ENCODE measurements at places on chromosomes 3 and 15.

- DNase-seq = no peak
Measured at GRCh38 chr3:72567474-72567873, 280.8 kb downstream of the SHQ1 start.

DNA sequence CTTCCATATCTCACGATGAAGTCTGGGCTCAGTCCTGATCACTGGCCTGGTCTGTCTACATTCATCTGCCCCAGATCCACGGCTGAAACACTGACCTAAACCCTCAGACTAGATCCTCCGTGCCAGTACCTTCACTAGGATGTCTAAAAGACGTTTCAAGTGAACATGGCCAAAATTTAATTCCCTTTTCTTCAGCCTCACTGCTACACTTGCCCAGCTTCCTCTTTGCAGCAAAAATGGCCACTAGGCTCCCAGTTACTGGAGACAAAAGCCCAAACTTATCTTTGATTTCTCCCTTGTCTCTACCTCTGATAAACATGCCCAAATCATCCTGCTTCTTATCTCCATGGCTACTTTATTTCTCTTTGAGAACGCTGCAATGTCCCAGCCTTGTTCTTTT, 1.7 kb downstream of the RASSF1 start:
- no peak for DNase-seq

- DNase-seq = no peak
Measured at GRCh38 chr15:59722476-59722875, 33.4 kb upstream of the BNIP2 start.

- DNase-seq = peak; percentile 33
Measured at GRCh38 chr15:91855684-91856489, 2.4 kb downstream of the SLCO3A1 start.

DNA sequence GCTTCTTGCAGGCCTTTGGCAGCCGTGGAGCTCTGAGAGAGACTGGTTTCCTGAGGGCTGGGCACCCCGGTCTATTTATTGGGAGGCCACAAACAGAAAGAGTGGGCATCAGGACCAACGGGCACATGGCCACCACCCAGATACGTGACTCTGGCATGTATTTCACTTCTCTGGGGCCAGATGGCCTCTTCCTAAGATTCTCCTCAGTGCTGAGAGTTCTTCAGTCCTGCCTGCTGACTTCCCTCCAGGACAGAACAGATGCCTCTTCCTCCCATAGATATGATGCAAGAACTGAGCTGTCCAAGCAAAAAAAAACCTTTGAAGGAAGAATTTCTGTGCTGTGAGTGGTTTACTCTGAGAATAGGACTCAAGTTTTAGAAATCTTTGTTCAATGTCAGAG, 107.7 kb downstream of the IGF2BP2 start:
- DNase-seq = peak; percentile 57

DNA sequence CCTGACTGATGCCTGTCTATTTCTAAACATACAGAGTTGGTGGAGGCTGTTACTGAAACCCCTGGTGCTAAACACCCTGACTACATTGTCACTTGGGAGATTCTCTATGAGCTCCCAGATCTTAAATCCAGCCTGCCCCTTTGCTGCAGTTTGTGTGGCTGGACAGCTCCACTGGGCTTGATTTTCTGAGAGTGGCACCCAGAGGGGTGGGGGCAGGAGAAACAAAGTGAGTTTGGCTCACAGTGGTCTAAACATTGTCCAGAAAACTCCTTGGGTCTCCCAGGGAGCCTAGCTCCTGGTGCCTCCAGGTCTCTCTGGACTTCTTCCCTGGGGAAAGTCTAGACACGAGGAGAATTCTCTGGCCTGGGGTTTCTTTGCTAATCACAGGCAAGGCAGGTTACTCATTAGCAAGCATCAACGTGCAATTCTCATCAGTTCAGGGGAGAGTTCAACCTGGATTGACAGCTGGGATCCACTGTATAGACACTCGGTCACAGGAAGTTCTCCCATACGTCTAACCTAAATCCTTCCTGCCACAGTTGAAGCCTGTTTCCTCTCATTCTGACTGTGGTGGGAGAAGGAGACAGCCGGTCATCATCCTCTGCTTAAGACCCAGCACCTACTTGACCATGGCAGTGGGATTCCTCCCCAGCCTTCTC, 7.1 kb upstream of the DLL4 start:
- no peak for DNase-seq

DNA sequence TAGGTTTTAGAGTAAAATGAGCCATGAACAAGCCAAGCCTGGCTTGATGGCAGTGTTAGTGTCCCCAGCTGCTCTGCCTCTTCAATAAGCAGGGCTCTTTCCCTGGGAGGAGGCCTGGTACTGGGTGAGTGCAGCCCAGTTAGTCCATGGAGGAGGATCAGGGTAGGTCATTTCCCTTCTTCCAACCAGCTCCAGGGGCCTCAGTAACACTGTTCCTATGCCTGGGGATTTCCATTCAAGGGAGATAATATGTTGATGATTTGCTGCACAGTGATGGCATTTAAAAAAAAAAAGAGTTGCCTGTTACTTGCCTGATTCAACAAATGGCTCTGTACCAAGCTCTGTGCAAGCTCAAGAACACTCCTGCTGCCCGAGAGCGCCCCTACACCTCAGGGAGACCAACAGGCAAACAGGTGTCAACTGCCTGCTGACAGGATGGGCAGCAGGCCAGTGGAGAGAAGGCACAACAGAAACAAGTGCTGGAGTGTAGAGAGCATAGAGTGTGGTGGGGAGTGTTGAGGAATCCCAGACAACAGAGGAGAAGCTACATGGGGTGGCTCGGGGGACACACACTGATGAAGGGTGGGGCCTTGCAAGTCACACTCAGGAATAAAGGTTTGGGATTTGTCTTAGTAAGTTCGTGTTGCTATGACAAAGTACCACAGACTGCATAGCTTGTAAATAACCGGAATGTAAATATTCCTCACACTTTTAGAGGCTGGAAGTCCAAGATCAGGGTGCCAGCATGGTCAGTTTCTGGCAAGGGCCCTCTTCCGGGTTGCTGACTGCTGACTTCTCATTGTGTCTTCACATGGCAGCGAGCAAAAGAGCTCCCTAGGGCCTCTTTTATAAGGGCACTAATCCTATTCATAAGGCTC, 78.6 kb upstream of the PXYLP1 start:
- DNase-seq = no peak

DNA sequence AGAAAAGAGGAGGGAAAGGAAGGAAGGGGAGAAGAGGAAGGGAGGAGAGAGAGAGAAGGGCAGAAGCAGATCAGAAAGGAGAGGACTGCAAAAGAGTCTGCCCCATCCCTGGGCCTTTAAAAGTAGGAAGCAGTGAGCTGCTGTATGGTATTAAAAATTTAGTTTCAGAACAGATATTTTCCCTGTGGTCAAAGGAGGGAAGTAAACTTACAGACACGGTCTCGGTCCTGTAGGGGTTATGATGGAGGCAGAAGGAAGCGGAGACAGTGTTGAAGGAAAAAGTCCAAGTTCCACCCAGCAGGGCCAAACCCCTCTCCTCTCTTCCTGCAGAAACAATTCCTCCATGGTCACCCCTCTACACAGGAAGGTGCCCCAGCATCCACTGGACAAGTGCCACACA, 122.0 kb upstream of the PROK2 start:
- DNase-seq = no peak

GRCh38 chr3:9590282-9590791, 36.7 kb upstream of the LHFPL4 start:
- DNase-seq = no peak

GRCh38 chr3:58074997-58075396, 66.8 kb downstream of the FLNB start:
- DNase-seq = no peak

- peak; percentile 47 for DNase-seq
Measured at GRCh38 chr15:65535192-65535591, 4.9 kb downstream of the HACD3 start.

DNA sequence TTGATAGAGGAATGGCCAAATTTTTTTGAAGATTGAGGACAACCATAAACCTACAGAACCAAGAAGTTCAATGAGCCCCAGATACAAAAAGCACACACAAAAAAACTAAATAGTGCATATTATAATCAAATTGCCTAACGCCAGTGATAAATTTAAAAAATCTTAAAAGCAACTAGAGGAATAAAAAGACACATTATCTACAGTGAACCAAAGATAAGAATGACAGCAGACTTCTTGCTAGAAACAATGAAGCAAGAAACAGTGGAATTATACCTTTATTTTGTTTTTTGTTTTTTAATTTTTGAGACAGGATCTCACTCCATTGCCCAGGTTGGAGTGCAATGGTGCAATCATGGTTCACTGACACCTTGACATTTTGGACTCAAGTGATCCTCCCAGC, 9.9 kb upstream of the SAMD7 start:
- no peak for DNase-seq

GRCh38 chr3:105493305-105493892, 126.7 kb downstream of the ALCAM start:
- no peak for DNase-seq

DNA sequence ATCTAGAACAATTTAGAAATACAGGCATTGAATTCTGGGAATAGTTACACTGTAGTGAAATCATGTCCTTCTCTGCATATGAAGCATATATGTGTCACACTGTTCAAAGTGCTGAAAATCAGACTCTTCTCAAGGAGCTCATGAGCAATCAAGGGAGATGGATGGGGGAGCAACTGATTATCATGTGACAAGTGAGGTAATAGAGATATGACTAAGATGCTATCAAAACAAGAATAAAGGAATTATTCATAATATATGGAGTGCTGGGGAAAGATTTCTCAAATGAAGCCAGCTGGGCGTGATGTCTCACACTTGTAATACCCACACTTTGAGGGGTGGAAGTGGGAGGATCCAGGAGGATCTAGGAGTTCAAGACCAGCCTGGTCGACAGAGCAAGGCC, 74.9 kb upstream of the CHRNB4 start:
- DNase-seq = peak; percentile 96

- DNase-seq = no peak
Measured at GRCh38 chr15:90531147-90531546, 1.4 kb downstream of the CRTC3 start.

DNA sequence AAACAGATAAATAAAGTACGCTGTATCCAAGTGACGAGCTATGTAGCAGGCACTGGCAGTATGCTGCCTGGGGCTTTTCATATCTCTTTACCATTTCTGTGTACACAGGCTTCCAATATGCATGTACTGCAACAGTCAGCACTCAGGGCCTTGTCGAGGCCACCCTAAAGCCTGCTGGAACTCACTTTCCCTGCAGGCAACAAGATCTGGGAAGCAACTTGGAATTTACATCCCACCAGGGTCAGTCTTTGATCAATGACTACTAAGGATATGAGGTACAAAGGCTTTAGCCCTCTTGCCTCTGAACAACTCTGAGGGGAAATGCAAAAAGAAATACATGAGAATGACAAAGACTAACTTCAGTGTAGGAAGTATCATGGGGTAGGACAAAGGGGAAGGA, 101.8 kb upstream of the ARL6 start:
- no peak for DNase-seq

GRCh38 chr15:73924171-73924921, 1.9 kb upstream of the LOXL1 start:
- DNase-seq = peak; percentile 86

GRCh38 chr3:152945556-152945955, 110.6 kb downstream of the P2RY1 start:
- DNase-seq = no peak

GRCh38 chr15:98815207-98815606, 166.9 kb downstream of the IGF1R start:
- DNase-seq = no peak

- DNase-seq = no peak
Measured at GRCh38 chr3:139122612-139123011, 77.9 kb upstream of the PRR23C start.

Measured in NCI-H226 (cell line).